BJ (cell line): ENCODE measurements at places on chromosomes 13 and 19.

- DNase-seq, result no peak
Measured at GRCh38 chr13:45521297-45521696, 56.6 kb downstream of the COG3 start.

GRCh38 chr19:3080286-3080685 is 13.9 kb upstream of the GNA11 start:
- DNase-seq, result no peak

DNA sequence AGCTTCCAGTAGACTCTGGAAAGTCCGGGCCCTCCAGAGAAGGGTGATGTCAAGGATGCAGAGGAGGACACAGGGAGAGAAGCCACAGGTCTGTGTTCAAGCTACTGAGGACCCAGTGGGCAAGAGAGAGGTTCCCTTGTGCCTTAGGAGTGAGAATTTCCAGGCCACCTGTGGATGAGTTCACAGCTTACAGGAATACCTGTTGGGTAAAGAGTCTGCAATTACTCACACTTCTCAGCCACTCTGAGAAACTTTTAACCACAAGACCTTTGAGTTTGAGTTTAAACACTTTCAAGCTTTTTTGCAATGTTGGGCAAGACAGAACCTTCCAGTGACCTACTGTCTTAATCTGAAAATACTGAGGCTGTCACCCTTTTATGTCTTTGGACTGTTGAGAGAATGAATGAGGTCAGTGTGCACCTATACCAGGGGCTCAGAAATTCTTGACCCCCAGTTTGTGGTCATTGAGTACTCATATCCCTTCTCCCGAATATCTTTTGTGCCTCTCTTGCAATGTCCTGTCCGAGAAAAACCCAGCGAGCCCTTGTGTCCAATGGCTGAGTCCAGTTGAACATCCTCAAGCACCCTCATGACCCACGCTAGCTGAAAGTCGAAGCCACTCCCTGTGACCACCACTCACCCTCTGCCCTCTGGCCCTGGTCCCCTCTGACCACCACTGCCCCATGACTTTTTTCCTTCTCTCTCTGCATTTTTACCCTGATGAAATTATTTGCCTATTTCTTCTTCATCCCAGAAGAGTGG is 368.5 kb upstream of the ZNF507 start:
- DNase-seq, result no peak

DNA sequence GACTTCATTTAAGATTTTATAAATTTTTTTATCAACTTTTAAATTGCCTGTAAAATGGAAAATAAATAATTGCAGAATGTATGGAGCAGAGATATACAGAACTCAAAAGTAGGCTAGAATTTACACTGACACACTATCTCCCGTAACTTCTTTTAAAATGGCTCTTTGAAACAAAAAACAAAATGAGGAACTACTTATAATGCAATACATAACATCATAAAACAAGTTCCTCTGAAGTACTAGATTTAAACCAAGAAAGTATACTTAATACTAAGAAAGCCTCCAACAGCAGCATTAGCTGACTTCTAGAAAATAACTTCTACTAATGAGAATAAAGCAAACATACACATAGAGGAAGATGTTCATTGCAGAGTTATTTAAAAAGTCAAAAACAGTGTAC is 17.0 kb downstream of the RBM26 start:
- no peak for DNase-seq
